ENCODE measurements at places on chromosomes 13 and 19.

DNA sequence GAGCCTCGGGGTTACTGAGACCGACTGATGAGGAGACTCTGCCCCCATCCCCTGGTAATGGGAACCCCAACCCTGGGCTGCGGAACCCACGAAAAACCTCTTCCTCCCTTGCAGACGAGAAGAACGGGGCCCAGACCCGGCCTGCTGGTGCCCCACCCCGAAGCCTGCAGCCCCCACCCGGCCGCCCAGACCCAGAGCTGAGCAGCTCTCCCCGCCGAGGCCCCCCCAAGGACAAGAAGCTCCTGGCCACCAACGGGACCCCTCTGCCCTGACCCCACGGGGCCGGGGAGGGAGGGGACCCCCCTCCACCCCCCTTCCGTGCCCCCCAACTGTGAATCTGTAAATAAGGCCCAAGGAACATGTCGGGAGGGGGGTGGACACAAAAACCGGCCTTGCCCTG is 13.3 kb downstream of the TMEM150B start:
- no peak for DNase-seq

- no peak for DNase-seq
These were observed 15.2 kb downstream of the CBY2 start for GRCh38 chr13:45717349-45717748.

DNA sequence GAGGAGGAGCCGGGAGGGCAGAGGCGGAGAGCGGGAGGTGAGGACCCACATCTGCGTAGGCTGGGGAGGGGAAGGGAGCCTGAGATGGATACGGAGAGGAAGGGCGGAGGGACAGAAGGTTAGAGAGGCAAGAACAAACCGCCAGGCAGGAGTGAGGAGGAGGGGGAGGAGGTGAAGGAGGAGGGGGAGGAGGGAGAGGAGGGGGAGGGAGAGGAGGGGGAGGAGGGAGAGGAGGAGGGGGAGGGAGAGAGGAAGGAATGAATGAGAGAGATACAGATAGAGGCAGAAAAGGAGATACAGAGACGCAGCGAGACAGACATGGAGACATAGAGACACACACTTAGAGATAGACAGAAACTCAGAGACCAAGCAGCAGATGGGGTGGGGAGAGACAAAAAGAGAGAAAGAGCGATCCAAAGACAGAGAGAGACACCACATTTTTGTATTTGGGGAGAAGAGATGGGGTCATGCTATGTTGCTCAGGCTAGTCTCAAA is 782 bp upstream of the CA11 start:
- no peak for DNase-seq

- DNase-seq = no peak
These were observed 82.7 kb upstream of the PCDH8 start for GRCh38 chr13:52931131-52931530.

DNA sequence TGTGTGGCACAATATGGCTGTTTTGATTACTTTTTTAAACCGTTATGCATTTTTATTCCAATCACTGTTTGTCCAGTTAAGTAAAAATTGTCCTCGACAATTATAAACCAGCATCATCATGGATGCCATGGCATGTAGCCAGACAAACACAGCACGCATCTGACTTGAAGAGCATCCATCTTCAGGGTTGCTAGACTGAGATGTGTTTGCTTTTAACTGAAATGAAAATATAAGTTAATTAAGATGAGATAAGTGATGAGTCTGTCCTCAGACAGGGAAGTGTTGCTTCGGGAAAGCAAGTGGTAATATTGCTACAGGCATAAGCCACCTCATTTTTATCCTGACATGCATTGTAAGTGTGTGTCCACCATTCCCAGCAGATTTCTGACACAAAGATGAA is 92.8 kb upstream of the TPP2 start:
- DNase-seq = no peak

- no peak for DNase-seq
These were observed 2.8 kb downstream of the TNFSF14 start for GRCh38 chr19:6667114-6667627.

- DNase-seq = no peak
These were observed 12.8 kb downstream of the N4BP2L2 start for GRCh38 chr13:32525766-32526165.

GRCh38 chr13:31853643-31854326 is 114.5 kb downstream of the RXFP2 start:
- no peak for DNase-seq

DNA sequence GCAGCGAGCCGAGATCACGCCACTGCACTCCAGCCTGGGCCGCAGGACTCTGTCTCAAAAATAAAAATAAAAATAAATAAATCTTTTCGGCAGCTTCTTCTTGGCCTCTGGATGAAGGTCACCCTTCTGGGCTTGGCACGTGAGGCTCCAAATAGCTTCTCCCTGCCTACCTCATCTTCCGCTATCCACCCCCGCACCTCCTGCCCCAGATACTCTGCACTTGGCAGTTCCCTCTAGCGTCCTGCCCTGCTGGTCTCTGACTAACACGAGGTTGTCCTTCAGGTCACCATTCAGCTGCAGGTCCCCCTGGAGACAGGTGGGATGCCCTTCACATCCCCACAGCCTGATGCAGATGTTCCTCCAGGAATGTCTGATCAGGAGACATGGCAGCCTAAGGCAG is 8.5 kb upstream of the CCL25 start:
- no peak for DNase-seq

DNA sequence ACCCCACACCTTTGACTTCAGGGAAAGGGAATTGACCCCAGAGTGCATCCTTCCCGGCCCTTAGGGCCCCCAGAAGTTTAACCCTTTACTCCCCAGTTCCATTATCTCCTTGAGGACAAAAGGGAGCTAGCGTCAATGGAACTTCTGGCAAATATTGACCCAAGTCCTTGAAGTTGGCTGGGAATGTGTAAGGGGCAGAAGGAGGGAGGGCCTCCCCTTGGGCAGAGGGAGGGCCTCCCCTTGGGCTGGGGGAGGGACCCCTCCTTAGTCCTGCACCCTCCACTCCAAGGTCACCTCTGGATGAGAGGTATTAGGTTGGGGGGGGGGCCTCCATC is 3.0 kb upstream of the TMEM59L start:
- no peak for DNase-seq

GRCh38 chr19:49442354-49442753 is 1.0 kb upstream of the SLC17A7 start:
- no peak for DNase-seq

DNA sequence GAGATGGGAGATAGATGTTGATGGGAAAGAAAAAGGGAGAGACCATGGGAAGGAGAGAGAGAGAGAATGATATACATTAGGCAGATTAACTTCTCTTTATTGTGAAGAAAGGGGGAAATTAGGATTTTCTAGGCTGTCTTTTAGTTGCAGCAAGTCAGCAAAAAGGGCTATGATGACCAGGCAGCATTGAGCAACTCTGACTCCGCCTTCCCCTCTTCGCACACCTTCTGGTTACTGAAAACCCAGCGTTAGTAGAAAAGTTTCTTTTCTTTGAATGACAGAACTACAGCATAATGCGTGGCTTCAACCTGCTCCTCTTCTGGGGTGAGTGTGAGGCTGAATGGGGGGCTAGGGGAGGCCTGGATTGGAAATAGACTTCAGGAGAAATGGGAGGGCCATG is at the start of gene ADGRE1:
ADGRE1 (plus strand) TSS at position 264 of the 400 bp plus-strand sequence; CDS start at position 294, 30 bp downstream.
- no peak for DNase-seq

GRCh38 chr19:47768604-47769003 is 9.9 kb upstream of the SELENOW start:
- no peak for DNase-seq
